CD8-positive, alpha-beta T cell (primary cell): ENCODE measurements at places on chromosomes 1 and 21. TPM values are rescaled to one million over a fixed set of nuclear protein-coding genes. Genes with fewer than 3 reads are reported as not detected.

Gene SLC27A3
- 6.6 TPM for total RNA-seq

Gene ZNF695
- not detected for total RNA-seq

Gene TSSK3
- total RNA-seq: 0.42 TPM

Gene ELF3
- total RNA-seq: 1.1 TPM

Gene CD160
- 3.2 TPM for total RNA-seq

Gene FCRL5
- total RNA-seq: 0.64 TPM

Gene OR6N1
- total RNA-seq: not detected

Gene KRTAP13-2
- not detected for total RNA-seq

Gene AQP10
- not detected for total RNA-seq

Gene CLCA1
- total RNA-seq: not detected

Gene DMRTA2
- not detected for total RNA-seq

Gene TADA1
- 18.5 TPM for total RNA-seq

Gene TMOD4
- 1.7 TPM for total RNA-seq
